MG63 (cell line): ENCODE measurements at places on chromosomes 12 and 14. TPM values are rescaled to one million over a fixed set of nuclear protein-coding genes. Genes with fewer than 3 reads are reported as not detected.

GLTP gene
- 24.0 and 34.2 TPM in 2 replicates for total RNA-seq

SOAT2 gene
- not detected in 2 replicates for total RNA-seq

CLEC6A gene
- not detected in 2 replicates for total RNA-seq

DNA sequence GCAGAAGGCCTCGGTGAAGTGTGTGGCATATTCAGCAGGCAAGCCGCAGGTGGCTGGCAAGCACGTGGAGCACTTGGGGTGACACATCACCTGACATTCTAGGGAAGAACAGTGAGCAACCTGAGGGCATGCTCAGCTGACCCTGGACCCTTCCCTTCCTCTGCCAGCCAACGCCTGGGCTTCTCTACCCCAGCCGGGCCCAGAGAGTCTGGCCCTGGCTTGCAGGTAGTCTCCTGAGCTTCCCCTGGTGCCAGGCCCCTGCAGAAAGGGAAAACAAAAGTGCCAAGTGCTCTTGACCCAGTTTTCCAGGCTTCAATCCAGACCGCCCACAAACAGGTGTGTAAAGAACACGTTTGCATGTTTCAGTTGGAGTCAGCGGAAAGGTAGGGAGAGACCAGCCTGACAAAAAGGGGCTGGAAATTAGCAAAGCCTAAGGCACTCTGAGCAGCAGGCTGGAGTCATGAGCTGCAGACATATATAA is 45.7 kb downstream of the PRKAB1 start:
- DNase-seq: no peak

GRCh38 chr14:96580566-96580965 is 78.4 kb downstream of the PAPOLA start:
- no peak for DNase-seq

- DNase-seq: no peak
Measured at GRCh38 chr14:102696856-102697495, 80.3 kb upstream of the TRAF3 start.

- DNase-seq: no peak
Measured at GRCh38 chr12:26451763-26452162, 256.4 kb downstream of the SSPN start.

- peak; percentile 57 for DNase-seq
Measured at GRCh38 chr12:98352218-98352811, 163.1 kb upstream of the TMPO start.

DNA sequence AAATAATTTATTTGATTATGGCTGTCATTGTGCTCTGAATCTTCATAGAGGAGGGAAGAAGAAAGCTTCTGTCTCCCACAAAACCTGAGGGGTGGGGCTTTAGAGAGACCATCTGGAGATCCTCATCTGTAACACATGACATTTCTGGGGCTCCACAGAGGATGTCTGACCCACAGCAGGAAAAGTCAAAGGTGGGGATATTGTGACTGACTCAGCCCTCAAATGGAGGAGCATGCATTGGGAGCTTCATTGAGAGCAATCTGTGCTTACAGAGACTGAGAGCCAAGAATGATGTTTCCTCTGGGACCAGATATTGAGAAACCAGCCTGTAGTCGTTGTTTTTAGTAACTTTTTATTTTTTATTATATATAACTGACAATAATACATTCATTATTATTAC is 158.7 kb downstream of the SYT1 start:
- DNase-seq: no peak

DNA sequence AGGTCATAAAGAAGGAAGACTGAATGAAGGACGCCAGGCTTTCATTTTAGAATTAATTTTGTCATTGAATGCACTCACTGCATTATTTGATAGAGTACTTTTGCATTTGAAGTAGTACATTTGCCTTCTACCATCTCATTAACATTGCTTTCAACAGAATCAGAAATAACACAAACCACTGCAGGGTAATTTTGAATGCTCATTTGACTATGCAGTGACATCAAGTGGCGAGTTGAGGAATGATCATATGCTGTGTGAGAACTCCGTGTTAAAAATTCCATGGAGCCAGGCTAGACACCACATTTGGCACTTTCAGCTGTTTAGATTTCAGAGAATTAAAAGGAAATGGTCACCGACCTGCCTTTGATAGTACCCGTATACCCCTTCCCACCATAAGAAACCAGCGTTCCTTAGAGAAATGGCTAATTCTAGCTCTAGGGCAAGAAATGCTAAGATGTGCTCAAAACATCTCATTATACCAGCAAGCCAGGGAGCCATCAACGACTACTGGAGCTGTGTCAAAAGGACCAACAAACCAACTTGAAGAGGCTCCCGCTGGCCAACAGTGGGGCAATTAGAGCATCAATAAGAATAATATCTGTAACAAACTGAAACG is 16.5 kb downstream of the HEBP1 start:
- DNase-seq: no peak

DNA sequence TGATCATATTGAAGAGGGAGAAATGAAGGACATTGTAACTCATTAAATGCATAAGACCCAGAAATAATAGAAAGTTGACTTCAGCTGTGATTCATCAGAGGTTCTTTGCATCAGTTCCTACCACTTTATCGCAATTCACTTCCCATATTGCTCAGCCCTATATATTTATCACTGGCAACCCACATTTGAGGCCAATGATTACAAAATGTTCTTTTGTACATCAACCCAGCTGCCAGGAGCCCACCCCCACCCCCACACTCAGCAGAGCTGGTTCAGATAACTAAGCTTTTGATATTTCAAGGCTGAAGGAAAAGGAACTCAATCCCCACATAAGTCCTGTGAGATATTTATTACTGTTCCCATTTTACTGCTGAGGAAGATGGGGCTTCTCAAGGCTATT is 51.2 kb upstream of the TMPO start:
- no peak for DNase-seq

GRCh38 chr14:100602621-100603230 is 15.5 kb upstream of the BEGAIN start:
- DNase-seq: no peak

DNA sequence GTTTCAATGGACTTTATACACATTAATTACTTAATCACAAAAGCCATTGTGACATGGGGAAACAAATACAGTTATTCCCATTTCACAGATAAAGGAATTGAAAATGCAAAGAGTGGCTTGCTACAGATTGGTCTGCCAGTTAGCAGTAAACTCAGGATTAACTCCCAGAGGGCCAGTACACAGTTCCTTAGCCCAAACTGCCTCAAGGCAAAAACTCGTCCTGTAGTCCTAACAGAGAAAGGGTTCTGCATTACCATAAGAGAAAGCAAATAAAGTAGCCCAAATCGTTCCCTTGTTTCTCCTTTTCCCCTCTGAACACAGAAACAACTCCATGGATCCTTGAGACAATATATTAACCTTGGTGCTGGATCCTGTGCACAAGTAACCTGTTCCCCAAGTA is 274.4 kb downstream of the LRIG3 start:
- no peak for DNase-seq
